ENCODE measurements at places on chromosomes 11 and 22.

DNA sequence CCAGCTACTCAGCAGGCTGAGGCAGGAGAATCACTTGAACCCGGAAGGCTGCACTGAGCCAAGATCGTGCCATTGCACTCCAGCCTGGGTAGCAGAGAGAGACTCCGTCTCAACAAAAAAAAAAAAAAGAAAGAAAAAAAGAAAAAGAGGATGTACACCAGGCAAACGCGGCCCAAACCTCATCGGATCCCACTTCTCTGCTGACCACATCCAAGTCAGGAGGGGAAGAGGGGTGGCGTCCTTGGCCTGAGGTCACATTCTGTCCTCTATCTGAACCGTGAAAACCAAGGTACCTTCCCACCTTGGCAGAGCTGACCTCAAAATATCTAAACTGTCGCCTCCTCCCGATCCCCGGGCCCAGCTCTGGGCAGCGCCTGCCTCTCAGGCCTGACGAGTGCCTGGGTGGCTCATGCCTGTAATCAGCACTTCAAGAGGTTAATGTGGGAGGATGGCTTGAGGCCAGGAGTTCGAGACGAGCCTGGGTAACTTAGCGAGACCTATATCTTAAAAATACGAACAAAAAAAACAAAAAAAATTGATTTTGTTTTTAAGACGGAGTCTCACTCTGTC is 25.1 kb downstream of the RGL4 start:
- no peak for DNase-seq

DNA sequence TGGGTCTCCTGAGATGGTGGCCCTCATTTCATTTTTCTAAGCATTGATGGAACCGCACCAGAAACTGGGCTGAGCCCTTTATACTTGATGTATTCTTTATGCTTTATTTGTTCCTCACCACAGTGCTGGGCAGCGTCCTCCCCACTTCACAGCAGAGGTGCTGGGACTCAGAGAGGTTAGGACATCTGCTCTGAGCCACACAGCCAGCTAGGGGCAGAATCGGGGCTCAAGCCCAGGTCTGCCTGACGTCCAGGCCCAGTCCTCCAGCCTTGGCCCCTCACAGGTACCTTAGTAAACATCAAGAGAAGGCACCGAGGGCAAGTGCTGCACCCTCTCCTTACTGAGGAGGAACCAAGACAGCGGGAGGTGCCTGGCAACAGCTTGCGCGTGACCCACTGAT is 20.2 kb upstream of the SHISAL1 start:
- DNase-seq, result no peak

GRCh38 chr11:61955422-61956135 is 5.4 kb downstream of the BEST1 start:
- peak; percentile 26 for DNase-seq

DNA sequence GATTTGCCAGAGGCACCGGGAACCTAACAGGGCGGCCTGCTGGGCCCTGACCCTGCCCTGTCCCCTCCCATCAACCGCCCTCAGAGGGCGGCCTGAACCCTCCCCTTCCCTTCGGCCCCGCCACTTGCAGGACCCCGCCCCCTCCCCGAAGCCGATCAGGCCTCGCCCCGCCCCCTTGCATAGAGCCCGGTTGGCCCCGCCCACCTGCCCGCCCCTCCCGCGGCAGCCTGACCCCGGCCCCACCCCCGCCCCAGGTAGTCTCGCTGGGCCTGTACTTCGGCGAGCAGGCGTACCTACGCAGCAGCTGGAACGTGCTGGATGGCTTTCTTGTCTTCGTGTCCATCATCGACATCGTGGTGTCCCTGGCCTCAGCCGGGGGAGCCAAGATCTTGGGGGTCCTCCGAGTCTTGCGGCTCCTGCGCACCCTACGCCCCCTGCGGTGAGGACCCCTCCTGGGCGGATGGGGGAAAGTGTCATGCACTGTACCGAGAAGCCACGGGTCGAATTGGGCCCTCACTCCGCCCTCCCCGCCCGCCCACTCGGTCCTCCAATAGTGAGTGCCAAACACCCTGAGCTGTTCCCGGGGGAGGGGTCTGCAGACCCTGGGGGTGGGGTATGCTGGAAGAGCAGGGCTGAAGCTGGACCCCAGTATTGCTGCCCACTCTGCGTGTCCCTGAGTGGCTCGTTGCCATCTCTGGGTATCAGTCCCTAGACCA is 94.1 kb downstream of the CACNA1I start:
- peak; percentile 50 for DNase-seq

GRCh38 chr11:13963169-13963948 is 836 bp downstream of the SPON1 start:
- peak; percentile 30 for DNase-seq
